ENCODE measurements at places on chromosomes 11 and 22. TPM values are rescaled to one million over a fixed set of nuclear protein-coding genes. Genes with fewer than 3 reads are reported as not detected.

GRCh38 chr11:31921081-31921480 lies 110.0 kb upstream of the PAX6 start:
- H3K27ac ChIP-seq = no peak overlapping the region
- DNase-seq = no peak
- H3K36me3 ChIP-seq = no peaks in the 10 kb centered on the region

DNA sequence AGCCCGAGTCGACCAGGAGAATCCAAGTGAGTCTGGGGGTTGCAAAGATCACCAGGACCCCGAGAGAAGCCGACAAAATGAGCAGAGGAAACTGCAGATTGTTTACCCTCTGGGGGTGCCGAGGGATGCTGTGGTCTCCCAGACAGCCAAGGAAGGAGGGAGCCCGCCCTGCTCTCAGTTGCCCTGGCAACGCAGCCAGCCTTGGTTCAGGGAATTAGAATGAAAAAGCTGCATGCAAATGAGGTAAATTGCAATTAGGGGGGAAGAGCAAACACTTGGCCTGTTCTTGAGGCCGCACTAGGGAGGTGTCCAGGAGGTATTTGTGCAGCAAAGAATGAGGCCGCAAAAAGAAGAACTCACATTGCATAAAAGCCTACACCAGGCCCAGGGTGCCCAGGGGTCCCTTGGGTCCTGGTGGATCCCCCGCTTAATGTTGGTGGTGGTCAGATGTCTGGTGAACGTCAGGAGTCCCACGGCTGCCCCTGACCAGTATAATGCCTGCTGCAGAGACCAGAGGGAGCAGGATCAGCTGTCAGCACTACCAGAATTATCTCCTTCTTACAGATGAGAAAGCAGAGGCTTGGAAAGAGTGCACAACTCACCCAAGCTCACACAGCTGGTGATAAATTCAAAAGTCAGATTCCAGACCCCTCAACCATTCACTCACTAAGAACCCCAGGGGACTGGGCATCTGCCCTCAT lies 40.3 kb upstream of the ATXN10 start:
- no peaks in the 10 kb centered on the region for H3K27me3 ChIP-seq
- H3K4me1 ChIP-seq = peaks cover 5% of the 10 kb centered on the region
- no peak for DNase-seq
- no peaks in the 10 kb centered on the region for H3K36me3 ChIP-seq
- no peak overlapping the region for H3K4me3 ChIP-seq
- H3K27ac ChIP-seq = no peak overlapping the region

- H3K27me3 ChIP-seq = no peaks in the 10 kb centered on the region
- DNase-seq = no peak
- no peaks in the 10 kb centered on the region for H3K36me3 ChIP-seq
- H3K4me3 ChIP-seq = no peak overlapping the region
- peaks cover 17% of the 10 kb centered on the region for H3K4me1 ChIP-seq
Observed at GRCh38 chr22:30056015-30056414, 24.2 kb upstream of the HORMAD2 start.

- 0 out of 2 replicates have a peak, but pooled peaks cover 2% of the 10 kb centered on the region for H3K4me1 ChIP-seq
- peaks cover 20% of the 10 kb centered on the region for H3K27me3 ChIP-seq
- H3K27ac ChIP-seq = no peak overlapping the region
- no peaks in the 10 kb centered on the region for H3K36me3 ChIP-seq
- no peak for DNase-seq
- no peak overlapping the region for H3K4me3 ChIP-seq
Observed at GRCh38 chr22:41974691-41975290, 5.5 kb downstream of the SEPTIN3 start.

GRCh38 chr22:31838917-31839316 lies 85.1 kb downstream of the DEPDC5 start:
- H3K4me1 ChIP-seq = no peaks in the 10 kb centered on the region
- no peak overlapping the region for H3K27ac ChIP-seq
- no peaks in the 10 kb centered on the region for H3K27me3 ChIP-seq

GRCh38 chr11:2449548-2450320 lies 4.9 kb downstream of the KCNQ1 start:
- H3K27ac ChIP-seq = no peak overlapping the region
- no peaks in the 10 kb centered on the region for H3K4me1 ChIP-seq
- DNase-seq = no peak
- no peaks in the 10 kb centered on the region for H3K36me3 ChIP-seq

- peak; percentile 98 for DNase-seq
- peak overlapping the region; percentile 96 for H3K27ac ChIP-seq
- H3K27me3 ChIP-seq = no peaks in the 10 kb centered on the region
Observed at GRCh38 chr11:665062-665703, 28.1 kb downstream of the DRD4 start.

- no peak for DNase-seq
- no peaks in the 10 kb centered on the region for H3K4me1 ChIP-seq
- no peak overlapping the region for H3K27ac ChIP-seq
- no peak overlapping the region for H3K4me3 ChIP-seq
- no peaks in the 10 kb centered on the region for H3K27me3 ChIP-seq
- no peaks in the 10 kb centered on the region for H3K36me3 ChIP-seq
Observed at GRCh38 chr11:111322534-111322933, 24.2 kb downstream of the POU2AF3 start.

- H3K4me1 ChIP-seq = peaks cover 12% of the 10 kb centered on the region
- 0 out of 2 replicates have a peak overlapping the region, but pooled peaks have one; percentile 7 for H3K4me3 ChIP-seq
- no peaks in the 10 kb centered on the region for H3K36me3 ChIP-seq
- peak; percentile 69 for DNase-seq
- H3K27ac ChIP-seq = peak overlapping the region; percentile 68
Observed at GRCh38 chr11:122850076-122850631, 11.9 kb downstream of the CRTAM start.

DNA sequence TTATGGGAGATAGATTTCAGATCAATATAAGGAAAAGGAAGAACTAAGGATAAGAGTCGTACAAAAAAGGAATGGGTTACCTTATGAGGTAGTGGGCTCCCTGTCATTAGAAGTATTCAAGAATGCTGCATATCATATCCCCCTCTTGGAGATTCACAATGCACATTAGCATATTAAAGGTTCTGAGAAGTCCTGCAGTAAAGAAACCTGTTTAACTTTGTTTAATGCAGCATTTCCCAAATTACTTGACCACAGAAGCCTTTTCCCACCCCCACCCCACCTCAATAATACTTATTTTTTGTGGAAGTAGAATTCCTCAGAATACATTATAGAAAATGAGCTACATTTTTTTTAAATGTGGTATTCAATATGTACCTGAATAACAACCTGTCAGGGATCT lies 30.9 kb downstream of the PHF21A start:
- H3K4me1 ChIP-seq = no peaks in the 10 kb centered on the region
- no peak overlapping the region for H3K27ac ChIP-seq
- H3K4me3 ChIP-seq = no peak overlapping the region
- DNase-seq = no peak
- no peaks in the 10 kb centered on the region for H3K36me3 ChIP-seq

GRCh38 chr11:43282607-43283440 lies 29.0 kb upstream of the API5 start:
- no peaks in the 10 kb centered on the region for H3K4me1 ChIP-seq
- H3K4me3 ChIP-seq = no peak overlapping the region
- H3K27ac ChIP-seq = no peak overlapping the region
- DNase-seq = peak; percentile 73

GRCh38 chr22:46450931-46451561 lies 86.4 kb downstream of the CELSR1 start:
- H3K27ac ChIP-seq = no peak overlapping the region
- H3K4me3 ChIP-seq = no peak overlapping the region
- no peak for DNase-seq
- no peaks in the 10 kb centered on the region for H3K36me3 ChIP-seq
- H3K4me1 ChIP-seq = no peaks in the 10 kb centered on the region

- no peaks in the 10 kb centered on the region for H3K36me3 ChIP-seq
- DNase-seq = no peak
- H3K27ac ChIP-seq = no peak overlapping the region
- H3K4me1 ChIP-seq = no peaks in the 10 kb centered on the region
- H3K27me3 ChIP-seq = 0 out of 2 replicates have a peak, but pooled peaks cover 3% of the 10 kb centered on the region
Observed at GRCh38 chr11:10443152-10443551, 11.9 kb upstream of the AMPD3 start.

GRCh38 chr11:96151501-96151900 lies 191.5 kb downstream of the MAML2 start:
- no peak for DNase-seq
- H3K27me3 ChIP-seq = no peaks in the 10 kb centered on the region
- H3K4me3 ChIP-seq = no peak overlapping the region

- no peaks in the 10 kb centered on the region for H3K4me1 ChIP-seq
- H3K27ac ChIP-seq = peak overlapping the region; percentile 60
- peak overlapping the region; percentile 91 for H3K4me3 ChIP-seq
- DNase-seq = peak; percentile 20
- H3K36me3 ChIP-seq = no peaks in the 10 kb centered on the region
- no peaks in the 10 kb centered on the region for H3K27me3 ChIP-seq
Observed at GRCh38 chr11:36509201-36509639, 852 bp downstream of the TRAF6 start.

DNA sequence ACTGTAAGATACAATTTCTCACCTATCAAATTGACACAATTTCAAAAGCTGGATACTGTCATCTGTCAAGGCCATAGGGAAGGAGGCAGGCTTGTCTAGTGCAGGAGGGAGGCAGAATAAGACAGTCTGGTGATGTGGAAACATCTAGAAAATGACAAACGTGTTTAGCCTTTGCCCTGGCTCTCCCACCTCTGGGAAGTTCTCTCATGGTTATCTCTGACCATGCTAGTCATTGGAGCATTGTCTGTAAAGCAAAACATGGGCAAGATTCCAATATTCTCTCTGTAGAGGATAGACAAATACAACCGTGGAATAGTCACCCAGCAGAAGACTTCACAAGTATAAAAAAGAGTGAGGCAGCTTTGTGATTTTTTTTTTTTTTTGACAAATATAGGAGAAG lies 9.1 kb upstream of the SERHL2 start:
- H3K4me3 ChIP-seq = no peak overlapping the region
- no peaks in the 10 kb centered on the region for H3K36me3 ChIP-seq
- H3K27me3 ChIP-seq = no peaks in the 10 kb centered on the region
- no peaks in the 10 kb centered on the region for H3K4me1 ChIP-seq
- no peak for DNase-seq

DNA sequence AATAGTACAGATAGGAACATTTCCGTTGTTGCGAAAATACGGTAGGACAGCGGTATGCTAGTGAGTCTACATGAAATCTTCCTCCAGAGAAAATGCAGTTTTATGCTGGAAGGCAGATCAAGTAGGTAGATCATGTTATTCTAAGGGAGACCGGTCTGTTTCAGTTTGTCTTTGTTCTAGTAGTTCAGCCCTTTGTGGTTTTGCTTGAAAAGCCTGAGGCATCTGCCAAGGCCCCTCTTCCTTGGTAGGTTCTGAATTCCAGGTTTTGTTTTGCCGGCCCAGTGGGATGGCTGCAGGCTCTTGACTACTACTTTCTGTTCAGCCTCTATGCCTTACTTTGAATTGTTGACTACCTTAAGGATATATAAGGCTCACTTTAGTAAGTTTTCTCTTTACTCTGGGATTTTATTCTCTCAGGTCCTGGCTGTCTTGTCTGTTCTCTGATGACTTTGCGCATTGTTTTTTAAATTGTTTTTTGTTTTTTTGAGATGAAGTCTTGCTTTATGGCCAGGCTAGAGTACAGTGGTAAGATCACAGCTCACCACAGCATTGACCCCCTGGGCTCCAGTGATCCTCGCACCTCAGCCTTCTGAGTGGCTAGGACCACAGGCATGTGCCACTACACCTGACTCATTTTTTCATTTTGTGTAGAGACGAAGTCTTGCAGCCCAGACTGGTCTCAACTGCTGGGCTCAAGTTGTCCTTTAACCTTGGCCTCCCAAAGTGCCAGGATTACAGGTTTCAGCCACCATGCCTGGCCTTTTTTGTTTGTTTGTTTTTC lies 53.7 kb downstream of the HIPK3 start:
- peak; percentile 53 for DNase-seq
- H3K36me3 ChIP-seq = no peaks in the 10 kb centered on the region
- H3K27ac ChIP-seq = no peak overlapping the region
- peaks cover 13% of the 10 kb centered on the region for H3K4me1 ChIP-seq
- no peaks in the 10 kb centered on the region for H3K27me3 ChIP-seq

GRCh38 chr22:47619631-47620030 lies 857.2 kb downstream of the TBC1D22A start:
- no peak for DNase-seq
- H3K27me3 ChIP-seq = peaks cover 13% of the 10 kb centered on the region
- no peaks in the 10 kb centered on the region for H3K4me1 ChIP-seq
- no peak overlapping the region for H3K4me3 ChIP-seq
- H3K27ac ChIP-seq = no peak overlapping the region

DNA sequence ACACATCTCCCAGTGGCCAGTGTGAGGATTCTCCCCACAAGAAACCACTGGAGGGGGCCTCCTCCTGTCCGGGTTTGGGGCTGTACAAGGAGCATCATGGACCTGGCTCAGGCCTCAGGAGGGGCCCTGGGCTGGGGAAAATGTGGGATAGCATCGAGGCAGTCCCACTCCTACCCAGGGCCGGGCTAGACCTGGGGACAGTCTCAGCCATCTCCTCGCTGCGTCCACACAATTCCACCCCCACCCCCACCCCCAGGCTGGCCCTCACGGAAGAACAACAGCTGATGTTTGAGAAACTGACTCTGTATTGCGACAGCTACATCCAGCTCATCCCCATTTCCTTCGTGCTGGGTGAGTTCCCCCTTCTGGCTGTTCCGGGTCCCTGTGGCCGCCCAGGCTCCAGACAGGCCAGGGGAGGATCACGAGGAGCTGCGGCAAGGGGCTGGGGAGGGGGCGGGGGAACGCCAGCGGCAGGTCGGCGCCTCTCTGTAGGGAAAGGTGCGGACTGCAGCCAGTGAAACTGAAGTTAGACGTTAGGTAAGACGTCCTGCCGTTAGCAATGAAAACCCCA lies 4.8 kb downstream of the BEST1 start:
- H3K36me3 ChIP-seq = no peaks in the 10 kb centered on the region
- H3K4me3 ChIP-seq = no peak overlapping the region
- no peaks in the 10 kb centered on the region for H3K27me3 ChIP-seq
- H3K4me1 ChIP-seq = no peaks in the 10 kb centered on the region
- DNase-seq = peak; percentile 22

- no peaks in the 10 kb centered on the region for H3K27me3 ChIP-seq
- peaks cover 23% of the 10 kb centered on the region for H3K36me3 ChIP-seq
- no peak for DNase-seq
- no peaks in the 10 kb centered on the region for H3K4me1 ChIP-seq
Observed at GRCh38 chr11:12506404-12506921, 129.1 kb downstream of the PARVA start.

SLC17A6 gene
- total RNA-seq = not detected

MYBPC3 gene
- total RNA-seq = not detected

INPP5J gene
- total RNA-seq = 0.12 TPM

POTEH gene
- total RNA-seq = not detected

SYCE3 gene
- total RNA-seq = not detected

TEAD1 gene
- total RNA-seq = 84.4 TPM

GSTT2B gene
- 14.0 TPM for total RNA-seq

SEC14L6 gene
- total RNA-seq = not detected

DEUP1 gene
- not detected for total RNA-seq

LMNTD2 gene
- total RNA-seq = 0.43 TPM

PHOX2A gene
- total RNA-seq = not detected

MOV10L1 gene
- total RNA-seq = not detected

OTOG gene
- 3.3 TPM for total RNA-seq
